ENCODE measurements at places on chromosomes 11 and 22.

DNA sequence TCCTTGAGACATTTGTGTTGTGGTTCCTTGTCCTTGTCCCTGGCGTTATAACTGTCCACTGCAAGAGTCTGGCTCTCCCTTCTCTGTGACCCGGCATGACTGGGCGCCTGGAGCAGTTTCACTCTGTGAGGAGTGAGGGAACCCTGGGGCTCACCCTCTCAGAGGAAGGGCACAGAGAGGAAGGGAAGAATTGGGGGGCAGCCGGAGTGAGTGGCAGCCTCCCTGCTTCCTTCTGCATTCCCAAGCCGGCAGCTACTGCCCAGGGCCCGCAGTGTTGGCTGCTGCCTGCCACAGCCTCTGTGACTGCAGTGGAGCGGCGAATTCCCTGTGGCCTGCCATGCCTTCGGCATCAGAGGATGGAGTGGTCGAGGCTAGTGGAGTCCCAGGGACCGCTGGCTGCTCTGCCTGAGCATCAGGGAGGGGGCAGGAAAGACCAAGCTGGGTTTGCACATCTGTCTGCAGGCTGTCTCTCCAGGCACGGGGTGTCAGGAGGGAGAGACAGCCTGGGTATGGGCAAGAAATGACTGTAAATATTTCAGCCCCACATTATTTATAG lies 23.0 kb downstream of the MYBPC3 start:
- DNase-seq, result no peak

GRCh38 chr22:38740116-38740723 lies 15.6 kb downstream of the SUN2 start:
- DNase-seq, result no peak

DNA sequence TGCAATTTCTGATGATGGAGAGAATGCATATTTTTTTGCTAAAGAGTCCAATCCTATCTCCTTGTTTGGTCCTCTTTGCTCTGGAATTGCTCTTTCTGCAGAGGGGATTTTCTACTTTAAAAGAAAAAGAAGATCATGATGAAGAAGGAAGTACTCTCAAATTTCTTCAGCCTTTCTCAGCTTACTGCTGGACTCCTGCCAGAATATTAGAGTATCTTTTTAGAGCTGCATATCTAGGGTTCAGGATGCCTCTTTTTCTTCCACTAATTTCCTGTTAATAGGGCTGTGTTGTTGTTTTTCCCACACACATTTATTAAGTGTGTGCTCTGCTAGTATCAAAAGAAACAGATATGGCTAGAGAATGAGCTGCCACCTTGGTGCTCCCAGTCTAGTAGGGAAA lies 18.2 kb downstream of the UBASH3B start:
- no peak for DNase-seq

DNA sequence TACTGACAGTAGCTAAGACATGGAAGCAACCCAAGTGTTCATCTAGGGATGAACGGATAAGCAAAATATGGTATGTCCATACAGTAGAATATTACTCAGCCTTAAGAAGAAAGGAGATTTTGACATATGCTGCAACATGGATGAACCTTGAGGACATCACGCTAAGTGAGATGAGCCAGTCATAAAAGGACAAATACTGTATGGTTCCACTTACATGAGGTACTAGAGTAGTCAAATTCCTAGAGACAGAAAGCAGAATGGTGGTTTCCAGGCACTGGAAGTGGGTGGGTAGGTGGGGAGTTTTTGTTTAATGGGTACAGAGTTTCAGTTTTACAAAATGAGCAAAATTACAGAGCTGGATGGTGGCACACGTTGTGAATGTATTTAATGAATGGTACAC lies 18.1 kb downstream of the CHST1 start:
- no peak for DNase-seq

DNA sequence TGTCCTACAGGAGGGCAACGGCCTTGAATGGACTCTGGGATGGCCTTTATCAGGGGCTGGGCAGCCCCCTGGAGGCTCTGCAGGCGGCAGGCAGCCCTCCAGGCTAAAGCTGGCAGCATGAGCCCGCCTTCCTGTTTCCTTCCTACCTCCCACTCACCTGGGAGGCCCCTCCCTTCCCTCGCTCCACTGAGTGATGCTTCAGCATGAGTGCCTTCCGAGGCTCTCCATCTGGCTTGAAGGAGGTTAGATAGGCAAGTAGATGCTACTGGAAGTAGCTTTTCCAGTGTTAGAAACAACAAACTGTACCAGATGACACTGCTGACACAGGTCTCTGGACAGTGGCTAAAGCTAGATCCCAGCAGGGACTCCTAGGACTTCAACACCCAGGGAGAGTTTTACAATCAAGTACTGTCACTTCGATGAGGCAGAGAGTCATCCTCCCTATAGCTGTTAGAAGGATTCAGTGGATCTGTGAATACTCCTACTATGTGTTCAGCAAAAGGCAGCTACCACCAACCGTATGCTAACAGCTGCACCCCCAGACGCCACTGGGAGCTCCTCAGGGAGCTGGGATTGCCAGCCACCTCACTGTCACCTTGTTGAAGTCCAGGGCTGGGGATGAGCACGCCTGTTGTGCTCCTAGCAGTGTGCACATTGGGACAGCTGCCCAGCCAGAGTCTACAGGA lies 4.1 kb upstream of the SLC25A1 start:
- DNase-seq, result no peak

- no peak for DNase-seq
Measured at GRCh38 chr22:25726241-25726640, 15.7 kb upstream of the MYO18B start.

DNA sequence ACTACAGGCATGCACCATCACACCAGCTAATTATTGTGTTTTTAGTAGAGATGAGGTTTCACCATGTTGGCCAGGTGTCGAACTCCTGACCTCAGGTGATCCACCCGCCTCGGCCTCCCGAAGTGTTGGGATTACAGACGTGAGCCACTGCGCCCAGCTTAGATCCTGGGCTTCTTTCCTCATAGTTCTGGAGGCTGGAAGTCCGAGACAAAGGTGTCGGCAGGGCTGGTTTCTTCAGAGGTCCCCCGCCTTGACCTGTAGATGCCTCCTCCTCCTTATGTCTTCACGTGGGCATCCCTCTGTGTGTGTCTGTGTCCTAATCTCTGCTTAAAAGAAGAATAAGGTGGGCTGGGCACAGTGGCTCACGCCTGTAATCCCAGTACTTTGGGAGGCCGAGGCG lies 44.2 kb upstream of the FBLN1 start:
- DNase-seq, result no peak

GRCh38 chr11:20156280-20156875 lies 3.9 kb downstream of the DBX1 start:
- DNase-seq, result no peak
